SJSA1 (cell line): ENCODE measurements at places on chromosomes 6 and 20.

DNA sequence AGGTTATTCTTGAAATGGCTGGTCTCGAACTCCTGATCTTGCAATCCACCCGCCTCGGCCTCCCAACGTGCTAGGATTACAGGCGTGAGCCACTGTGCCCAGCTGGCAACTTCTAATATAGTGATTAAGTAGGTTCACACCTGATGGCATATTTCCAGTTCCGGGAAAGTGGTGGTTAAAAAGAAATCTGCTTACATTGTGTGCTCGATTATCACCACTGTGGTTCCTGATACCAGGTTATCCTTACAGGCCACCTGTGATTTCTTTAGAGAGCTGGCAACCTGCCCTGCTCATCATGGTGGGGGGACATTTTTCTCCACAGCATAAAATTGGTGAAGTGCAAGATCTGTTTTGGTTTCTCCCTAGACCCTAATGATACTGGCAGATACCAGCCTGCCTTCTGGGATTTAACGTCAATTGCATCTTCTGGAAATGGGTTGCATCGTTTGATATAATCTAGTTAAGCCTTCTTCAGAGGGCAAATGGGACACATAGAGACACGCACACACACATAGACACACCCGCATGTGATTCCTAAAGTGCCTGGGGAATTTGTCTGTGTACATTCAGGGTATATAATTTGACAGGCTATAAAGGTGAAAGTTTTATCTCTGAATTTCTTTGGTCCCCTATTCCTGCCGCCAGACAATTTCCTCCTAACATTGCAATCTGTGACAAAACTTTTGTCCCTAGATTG is 49.7 kb upstream of the CITED2 start:
- H3K36me3 ChIP-seq = no peaks in the 10 kb centered on the region
- no peaks in the 10 kb centered on the region for H3K4me1 ChIP-seq
- no peak for DNase-seq
- no peak overlapping the region for H3K4me3 ChIP-seq
- no peaks in the 10 kb centered on the region for H3K27me3 ChIP-seq
- no peak overlapping the region for H3K27ac ChIP-seq

DNA sequence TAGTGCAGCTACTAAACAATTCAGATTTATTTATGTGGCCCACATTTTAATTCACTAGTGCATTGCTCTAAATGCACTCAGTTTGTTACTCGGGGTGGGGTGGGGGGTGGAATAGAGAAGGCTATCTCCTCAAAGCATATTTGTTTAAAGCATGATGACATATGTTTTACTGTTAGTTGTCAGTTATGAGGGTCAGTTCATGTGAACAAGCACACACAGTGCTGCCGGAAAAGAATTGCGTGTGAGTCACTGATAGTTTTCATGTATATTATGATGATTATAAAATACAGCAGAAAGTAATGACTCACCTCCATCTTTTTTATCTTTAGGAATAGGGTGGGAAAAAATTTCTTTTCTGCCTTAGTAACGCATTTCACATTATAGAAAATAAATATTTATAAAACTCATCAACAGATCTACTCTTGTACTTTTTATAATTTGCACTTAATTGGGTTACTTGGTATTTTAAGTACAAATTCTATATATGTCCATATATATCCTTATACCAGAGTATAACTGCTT is 42.2 kb upstream of the STXBP5 start:
- H3K36me3 ChIP-seq = no peaks in the 10 kb centered on the region
- no peak for DNase-seq
- no peak overlapping the region for H3K4me3 ChIP-seq
- no peak overlapping the region for H3K27ac ChIP-seq

DNA sequence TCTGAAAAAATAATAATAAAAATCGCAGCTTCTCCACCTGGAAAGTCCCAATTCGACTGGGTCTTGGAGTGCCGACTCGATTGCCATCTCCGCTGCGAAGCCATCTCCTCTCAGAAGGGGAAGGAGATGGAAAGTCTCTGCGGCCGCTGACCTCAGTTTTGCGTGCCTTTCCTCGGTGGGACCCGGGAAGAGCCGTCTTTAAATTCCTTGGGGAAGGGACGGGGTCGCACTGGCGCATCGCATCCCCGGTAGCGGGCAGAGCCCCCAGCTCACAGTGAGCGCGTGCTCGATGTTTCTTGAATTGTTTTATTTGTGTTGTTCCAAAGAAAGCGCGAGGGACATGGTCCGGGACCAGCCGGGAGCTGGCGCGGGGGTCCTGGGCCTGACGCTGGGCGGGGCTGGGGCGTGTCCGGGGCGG is 270 bp upstream of the TIAM2 start:
- H3K4me1 ChIP-seq = peaks cover 50% of the 10 kb centered on the region
- peaks cover 9% of the 10 kb centered on the region for H3K36me3 ChIP-seq
- peak overlapping the region; percentile 86 for H3K4me3 ChIP-seq

GRCh38 chr6:14726816-14727493 is 518.9 kb upstream of the JARID2 start:
- no peak overlapping the region for H3K27ac ChIP-seq
- no peak for DNase-seq
- H3K4me1 ChIP-seq = peaks cover 6% of the 10 kb centered on the region
- no peaks in the 10 kb centered on the region for H3K36me3 ChIP-seq
- no peak overlapping the region for H3K4me3 ChIP-seq
- no peaks in the 10 kb centered on the region for H3K27me3 ChIP-seq

- DNase-seq = peak; percentile 50
- no peak overlapping the region for H3K27ac ChIP-seq
- no peak overlapping the region for H3K4me3 ChIP-seq
- peaks cover 18% of the 10 kb centered on the region for H3K4me1 ChIP-seq
- H3K36me3 ChIP-seq = no peaks in the 10 kb centered on the region
These were observed 120.8 kb downstream of the ISM1 start for GRCh38 chr20:13341737-13342393.

- H3K4me3 ChIP-seq = no peak overlapping the region
- peaks cover 4% of the 10 kb centered on the region; the same call in 1 of the 2 replicates for H3K36me3 ChIP-seq
- H3K4me1 ChIP-seq = no peaks in the 10 kb centered on the region; the same call in 1 of the 2 replicates
- no peak for DNase-seq
- no peaks in the 10 kb centered on the region for H3K27me3 ChIP-seq
These were observed 125.2 kb downstream of the PTPRK start for GRCh38 chr6:128395188-128395587.

- H3K4me3 ChIP-seq = no peak overlapping the region
- H3K27ac ChIP-seq = no peak overlapping the region
- 0 out of 2 replicates have a peak, but pooled peaks cover 3% of the 10 kb centered on the region for H3K4me1 ChIP-seq
- no peaks in the 10 kb centered on the region for H3K27me3 ChIP-seq
These were observed 27.7 kb upstream of the LAMA4 start for GRCh38 chr6:112281821-112282615.

- H3K4me3 ChIP-seq = no peak overlapping the region
- no peaks in the 10 kb centered on the region for H3K27me3 ChIP-seq
- no peak for DNase-seq
- no peaks in the 10 kb centered on the region for H3K36me3 ChIP-seq
- H3K4me1 ChIP-seq = no peaks in the 10 kb centered on the region
These were observed 219.4 kb downstream of the SOD2 start for GRCh38 chr6:159473475-159474263.

DNA sequence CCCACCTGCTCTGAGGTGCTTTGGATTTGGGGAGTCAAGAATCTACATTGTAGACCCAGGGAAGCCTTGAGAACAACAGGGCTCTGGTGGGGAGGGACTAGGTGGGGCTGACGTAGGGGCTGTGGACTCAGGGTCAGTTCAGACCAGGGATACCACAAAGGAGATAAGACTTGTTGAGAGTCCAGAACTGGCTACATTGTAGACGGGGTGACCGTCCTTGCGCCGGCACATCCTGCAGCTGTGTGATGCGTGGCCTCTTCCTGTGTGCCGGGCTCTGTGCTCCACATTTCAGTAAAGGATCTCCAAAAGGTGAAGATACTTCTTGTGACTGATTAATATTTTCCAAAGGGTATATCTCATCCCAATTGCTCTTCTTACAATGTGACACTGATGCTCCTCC is 9.8 kb upstream of the TLDC2 start:
- H3K36me3 ChIP-seq = peaks cover 20% of the 10 kb centered on the region
- H3K27me3 ChIP-seq = no peaks in the 10 kb centered on the region
- no peak for DNase-seq
- H3K27ac ChIP-seq = no peak overlapping the region
- no peak overlapping the region for H3K4me3 ChIP-seq
- peaks cover 15% of the 10 kb centered on the region for H3K4me1 ChIP-seq
